ENCODE measurements at places on chromosomes 6 and 20.

GRCh38 chr6:98977671-98978292 is 30.0 kb upstream of the FBXL4 start:
- DNase-seq: peak; percentile 25

DNA sequence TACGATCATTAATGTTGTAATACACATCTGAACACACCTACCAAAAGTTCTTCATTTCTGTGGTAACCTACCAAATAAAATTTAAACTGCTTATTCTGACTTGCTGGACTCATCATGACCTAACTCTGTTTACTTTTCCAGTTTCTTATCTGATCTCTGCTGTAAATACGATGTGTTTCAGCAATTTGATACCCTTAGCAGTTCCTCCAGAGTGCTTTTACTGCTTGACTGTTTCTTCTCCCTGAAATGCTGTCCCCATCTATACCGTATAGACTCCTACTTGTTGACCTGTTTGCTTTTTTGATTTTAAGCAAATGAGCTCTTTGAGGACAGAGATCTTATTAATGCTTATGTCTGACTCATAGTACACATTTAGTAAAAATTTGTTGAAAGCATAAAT is 119.5 kb downstream of the SCAF8 start:
- no peak for DNase-seq

DNA sequence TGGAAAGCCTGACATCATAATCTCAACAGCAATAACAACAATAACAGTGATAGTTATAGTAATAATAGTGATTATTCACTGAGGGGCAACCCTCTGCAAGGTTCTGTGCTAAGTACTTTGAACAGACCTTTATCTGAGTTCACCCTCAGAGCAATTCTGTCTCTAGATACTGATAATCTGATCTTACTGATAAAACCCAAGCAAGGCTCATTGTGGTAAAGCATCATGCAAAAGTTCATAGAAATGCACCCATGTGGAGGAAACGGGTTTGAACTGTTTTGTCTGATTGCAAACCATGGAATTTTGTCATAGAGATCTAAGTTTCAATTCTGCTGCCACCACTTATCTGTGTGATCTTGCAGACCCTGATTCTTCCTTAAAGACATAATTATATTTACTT is 1.3 kb upstream of the KIAA0408 start:
- DNase-seq: no peak

GRCh38 chr6:134216301-134217010 is 101.5 kb downstream of the SGK1 start:
- no peak for DNase-seq

GRCh38 chr6:161080263-161080970 is 88.8 kb downstream of the MAP3K4 start:
- no peak for DNase-seq

- DNase-seq: no peak
These were observed 21.0 kb upstream of the MYT1 start for GRCh38 chr20:64143018-64143801.

- DNase-seq: no peak
These were observed 16.1 kb upstream of the SCGN start for GRCh38 chr6:25635886-25636317.

GRCh38 chr20:37640600-37641561 is 52.9 kb upstream of the CTNNBL1 start:
- DNase-seq: no peak

- no peak for DNase-seq
These were observed 2.1 kb downstream of the CALHM6 start for GRCh38 chr6:116463301-116463700.

DNA sequence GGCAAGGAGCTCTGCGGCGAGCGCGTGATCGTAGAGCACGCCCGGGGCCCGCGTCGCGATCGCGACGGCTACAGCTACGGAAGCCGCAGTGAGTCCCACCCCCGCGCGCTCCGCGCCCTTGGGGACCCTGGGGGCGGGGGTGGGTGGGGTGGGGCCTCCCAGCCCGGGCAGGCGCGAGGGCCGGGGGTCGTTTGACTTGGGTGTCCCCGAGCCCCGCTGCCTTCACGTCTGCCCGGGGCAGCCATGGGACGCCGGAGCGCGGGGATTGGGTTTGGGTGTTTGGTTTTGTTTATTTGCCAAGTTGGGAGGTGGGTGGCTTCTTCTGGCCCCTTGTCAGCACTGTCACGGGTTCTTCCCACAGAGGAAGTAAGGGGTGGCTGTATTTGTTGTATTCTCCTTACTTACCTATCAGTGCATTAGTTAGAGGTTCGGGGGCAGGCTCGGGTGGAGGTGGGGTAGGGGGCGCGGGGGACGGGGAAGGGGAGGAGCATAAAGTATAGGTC is 777 bp downstream of the SRSF6 start:
- no peak for DNase-seq

DNA sequence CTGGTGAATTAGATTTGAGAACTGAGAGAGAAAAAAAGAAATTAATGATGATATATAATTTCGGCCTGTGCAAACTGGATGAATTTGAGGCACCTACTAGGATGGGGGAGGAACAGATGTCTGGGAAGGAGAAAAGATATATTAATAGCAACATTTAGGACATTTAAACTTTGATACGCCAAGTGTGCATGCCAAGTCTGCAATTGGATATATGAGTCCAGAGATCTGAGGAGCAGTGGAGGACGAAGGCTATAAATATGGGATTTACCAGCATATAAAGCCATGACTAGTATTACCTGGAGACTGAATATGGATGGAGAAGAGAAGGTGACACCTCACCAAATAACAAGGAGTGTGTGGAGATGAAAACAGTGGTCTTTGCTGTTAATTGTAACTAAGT is 272.6 kb upstream of the HSF2 start:
- DNase-seq: no peak
